ENCODE measurements at places on chromosomes 1 and 21.

- no peak for DNase-seq
These were observed 37.5 kb upstream of the FBXO28 start for GRCh38 chr1:224076407-224076806.

- no peak for DNase-seq
These were observed 3.7 kb downstream of the PCSK9 start for GRCh38 chr1:55043011-55043410.

DNA sequence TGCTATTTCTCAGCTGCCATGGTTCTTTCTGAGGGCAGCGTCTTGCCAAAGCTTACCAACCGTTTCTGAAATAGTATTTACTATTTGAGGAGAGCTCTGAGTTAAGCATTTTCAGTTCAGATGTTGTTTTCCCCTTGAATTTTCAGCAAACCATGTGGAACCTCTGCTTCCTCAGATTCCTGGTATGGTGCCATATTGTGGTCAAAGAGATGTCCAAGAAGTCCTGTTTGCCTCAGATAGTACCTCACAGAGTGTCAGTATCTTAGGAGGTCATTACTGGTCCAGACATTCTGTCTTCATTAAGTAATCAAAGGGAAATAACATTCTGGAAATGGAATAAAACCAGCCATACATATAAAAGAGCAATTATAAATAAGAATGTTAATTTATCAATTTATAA lies 36.6 kb downstream of the VANGL2 start:
- DNase-seq, result no peak

- no peak for DNase-seq
These were observed 37.2 kb downstream of the RRP1 start for GRCh38 chr21:43826623-43826974.

DNA sequence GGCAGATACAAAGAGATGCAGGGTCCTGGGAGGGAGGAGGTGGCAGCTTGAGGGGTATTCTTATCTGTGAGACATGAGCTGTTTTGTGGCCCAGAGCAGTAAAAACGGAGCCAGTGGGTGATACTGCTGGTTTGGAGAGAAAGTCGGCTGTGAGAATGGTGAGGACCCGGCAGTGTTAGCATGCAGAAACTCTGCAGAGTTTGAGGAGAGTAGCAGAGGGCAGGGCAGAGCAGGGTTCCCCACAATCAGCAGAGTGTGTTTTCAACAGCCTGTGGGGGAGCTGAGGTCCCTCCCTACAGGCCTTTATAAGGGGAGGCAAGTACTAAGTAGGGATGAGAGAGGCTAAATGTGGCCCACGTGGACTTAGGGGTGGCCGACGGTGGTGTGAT lies 423 bp downstream of the SLAMF8 start:
- DNase-seq, result no peak

- no peak for DNase-seq
These were observed 2.5 kb downstream of the PKP1 start for GRCh38 chr1:201285846-201286245.

- no peak for DNase-seq
These were observed 32.9 kb downstream of the NRIP1 start for GRCh38 chr21:15031790-15032357.

DNA sequence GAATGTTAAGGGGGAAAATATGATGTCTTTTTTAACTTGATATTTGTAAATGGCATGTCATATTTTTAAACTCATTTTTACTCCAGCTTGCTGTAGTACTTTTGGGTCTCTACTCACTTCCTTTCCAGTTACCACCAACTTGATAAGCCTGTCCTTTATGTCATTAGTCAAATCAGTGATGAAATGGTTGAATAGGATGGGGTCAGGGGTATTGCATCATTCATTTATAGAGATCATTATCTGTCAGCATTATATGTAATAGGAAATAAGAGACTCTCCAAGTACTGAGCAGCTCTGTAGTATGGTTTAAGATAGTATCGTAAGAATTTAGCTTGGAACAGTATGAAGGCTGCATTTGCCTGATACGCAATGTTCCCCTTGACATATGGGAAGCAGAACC lies 227.3 kb downstream of the BRINP3 start:
- DNase-seq, result no peak

DNA sequence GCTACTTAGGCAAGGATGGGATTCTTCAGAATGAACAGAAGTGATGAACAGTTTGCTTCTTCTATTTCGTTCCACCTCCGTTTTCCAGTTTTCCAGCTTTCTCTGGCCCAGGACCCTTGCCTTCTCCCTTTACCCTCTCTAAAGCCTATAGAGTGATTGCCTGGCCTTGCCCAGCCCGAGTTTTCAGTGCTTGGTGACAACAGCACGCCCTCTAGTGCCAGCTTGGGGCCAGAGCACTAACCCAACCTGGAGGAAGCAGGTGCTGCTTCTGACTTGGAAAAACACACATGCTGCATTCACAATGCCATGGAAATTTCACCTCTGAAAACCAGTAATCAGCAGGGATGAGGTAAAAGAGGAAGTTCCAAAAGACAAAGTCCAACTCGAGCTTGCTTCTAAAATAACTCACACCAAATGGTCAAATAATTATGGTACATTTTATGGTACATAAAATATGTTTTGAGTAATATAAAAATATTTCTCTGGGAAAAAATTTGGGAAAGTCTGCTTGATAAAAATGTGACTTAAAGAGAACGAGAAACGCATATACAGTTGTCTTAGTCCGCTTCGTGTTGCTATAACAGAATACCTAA lies 26.1 kb downstream of the UBE2T start:
- peak; percentile 84 for DNase-seq

GRCh38 chr1:145837656-145838055 lies 7.8 kb upstream of the NUDT17 start:
- DNase-seq, result no peak

DNA sequence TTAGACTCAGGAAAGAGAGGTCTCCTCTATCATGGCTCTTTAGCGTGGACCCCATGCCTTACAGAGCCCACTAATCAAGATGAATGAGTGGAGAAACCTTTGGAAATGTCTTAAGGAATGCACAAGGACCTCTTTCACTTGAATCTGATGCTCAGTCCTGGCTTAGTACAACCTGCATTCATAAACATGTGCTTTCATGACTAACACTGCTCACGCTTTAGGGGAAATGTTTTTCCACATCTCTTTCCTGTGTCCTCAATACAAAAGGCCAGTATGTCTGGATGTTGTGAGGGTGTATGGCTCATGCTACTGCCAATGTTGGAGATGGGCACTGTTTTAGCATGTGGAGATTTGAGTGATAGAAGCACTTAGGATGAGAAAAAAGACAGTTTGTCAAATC lies 14.2 kb upstream of the GNG12 start:
- DNase-seq, result no peak

- DNase-seq, result peak; percentile 91
These were observed 5.7 kb downstream of the WNT4 start for GRCh38 chr1:22137004-22137720.

GRCh38 chr1:47675047-47675675 lies 237.3 kb downstream of the FOXD2 start:
- no peak for DNase-seq

GRCh38 chr1:23389837-23390321 lies 20.2 kb upstream of the ZNF436 start:
- DNase-seq, result no peak

DNA sequence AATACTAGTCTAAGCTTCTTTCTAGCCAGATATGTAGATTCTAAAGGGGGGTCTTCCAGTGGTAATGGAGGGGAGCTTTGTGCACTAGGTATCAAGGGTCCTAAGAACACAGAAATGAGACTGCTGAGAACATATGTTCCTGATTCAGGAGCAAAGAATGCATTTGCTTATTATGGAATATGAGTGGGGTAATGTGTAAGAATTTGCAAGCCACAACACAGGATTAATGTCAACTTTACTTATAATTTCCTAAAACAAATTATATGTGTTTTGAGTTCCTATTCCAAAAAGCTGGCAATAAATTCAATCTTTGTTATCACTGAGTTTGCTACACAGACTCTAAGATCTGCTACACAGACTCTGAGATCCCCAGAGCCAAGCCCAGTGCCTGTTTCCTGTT lies 357.0 kb upstream of the PTBP2 start:
- no peak for DNase-seq

DNA sequence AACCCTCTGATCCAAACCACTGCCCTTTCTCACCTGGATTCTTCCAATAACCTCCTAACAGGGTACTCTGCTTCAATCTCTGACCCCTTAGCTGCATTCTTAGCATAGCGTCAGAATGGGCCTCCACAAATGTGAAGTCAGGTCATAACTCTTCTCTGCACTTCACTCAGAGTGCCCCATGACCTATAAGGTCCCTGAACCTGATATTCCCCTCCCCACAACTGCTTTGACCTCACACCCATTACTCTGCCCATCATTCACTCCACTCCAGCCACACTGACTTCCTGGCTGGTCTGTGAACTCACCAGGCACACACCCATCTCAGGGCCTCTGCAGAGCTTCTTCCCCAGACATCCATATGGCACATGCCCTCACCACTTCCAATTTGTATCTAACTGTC lies 141.9 kb downstream of the ZNF281 start:
- no peak for DNase-seq

DNA sequence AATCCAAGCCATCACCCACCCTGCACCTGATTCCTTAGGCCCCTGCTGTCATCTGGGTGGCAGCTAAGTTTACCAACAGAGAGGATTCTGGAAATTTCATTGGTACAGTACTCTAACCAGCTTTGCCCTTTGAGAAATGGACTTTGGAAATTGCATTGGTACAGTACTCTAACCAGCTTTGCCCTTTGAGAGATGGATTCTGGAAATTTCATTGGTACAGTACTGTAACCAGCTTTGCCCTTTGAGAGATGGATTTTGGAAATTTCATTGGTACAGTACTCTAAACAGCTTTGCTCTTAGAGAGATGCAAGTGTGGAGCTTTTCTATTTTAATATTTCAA lies 42.5 kb downstream of the MAB21L3 start:
- no peak for DNase-seq

DNA sequence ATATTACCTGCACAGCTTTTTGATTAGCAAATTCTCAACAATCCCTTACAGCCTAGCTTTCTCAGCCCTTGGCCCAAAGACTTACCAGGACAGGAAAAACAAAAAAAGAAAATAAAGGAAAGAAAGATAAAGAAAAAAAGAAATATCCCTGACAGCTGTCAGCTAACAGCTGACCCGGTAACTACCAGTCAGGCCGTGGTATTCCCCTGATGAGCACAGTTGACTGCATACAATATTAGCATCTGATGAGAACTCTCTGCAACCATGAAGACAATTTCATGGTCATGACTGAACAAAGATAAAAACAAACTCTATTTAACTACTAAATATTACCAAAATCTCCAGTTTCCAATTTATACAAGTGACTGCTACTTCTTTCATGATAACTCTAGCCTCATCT lies 798.8 kb downstream of the PLA2G4A start:
- no peak for DNase-seq

DNA sequence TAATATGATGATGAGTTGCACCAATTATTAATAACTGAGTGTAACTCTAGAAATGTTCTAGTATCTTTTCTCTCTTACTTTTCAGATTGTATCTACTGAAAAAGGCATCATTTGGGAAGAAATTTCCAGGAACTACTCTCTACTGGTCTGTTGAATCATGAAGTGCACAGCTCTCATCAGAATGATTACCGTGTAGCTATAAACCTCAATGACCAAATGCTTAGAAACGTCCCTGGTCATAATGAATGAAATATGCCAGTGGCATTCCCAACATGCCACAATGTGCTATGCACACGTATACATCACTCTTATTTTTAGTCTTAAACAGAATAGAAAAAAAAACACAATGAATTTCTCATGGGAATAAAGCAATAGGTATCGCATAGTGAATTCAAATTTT lies 534.3 kb upstream of the OLFM3 start:
- DNase-seq, result no peak

- DNase-seq, result no peak
These were observed 51.8 kb upstream of the INSL5 start for GRCh38 chr1:66852870-66853269.

DNA sequence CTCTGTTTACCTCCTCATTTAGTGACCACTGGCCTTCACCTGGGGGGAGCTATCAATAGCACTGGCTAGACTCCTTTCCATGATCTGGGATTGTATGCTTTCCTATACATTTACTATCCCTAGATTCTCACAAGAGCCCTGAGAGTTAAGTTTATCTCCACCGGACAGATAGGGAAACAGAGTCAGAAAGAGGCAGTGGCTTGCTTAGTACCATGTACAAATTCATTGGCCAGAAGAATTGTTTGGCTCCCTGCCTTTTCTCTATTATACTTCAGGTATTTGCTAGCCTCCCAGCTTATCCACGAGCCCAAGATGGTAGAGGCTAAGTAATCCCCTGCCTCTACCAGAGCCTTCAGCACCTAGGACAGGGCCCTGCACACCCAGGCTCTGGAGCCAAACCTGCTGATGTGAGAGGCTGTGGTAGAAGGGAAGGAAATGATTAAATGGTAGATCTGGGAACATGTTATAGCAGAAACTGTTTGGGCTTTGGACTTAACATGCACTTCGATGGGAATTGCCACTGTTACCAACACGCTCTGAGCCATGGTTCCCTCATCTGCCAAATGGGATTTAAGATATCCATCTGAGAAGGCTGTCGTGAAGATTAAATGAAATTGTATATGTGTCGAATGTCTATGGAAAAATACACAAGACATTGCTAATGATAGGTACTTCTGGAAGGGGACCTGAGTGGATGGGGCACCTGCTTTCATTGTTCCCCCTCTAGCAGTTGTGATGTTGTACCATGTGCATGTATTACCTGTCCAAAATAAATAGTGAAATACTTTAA lies 3.1 kb upstream of the BLACAT1 start:
- peak; percentile 69 for DNase-seq

DNA sequence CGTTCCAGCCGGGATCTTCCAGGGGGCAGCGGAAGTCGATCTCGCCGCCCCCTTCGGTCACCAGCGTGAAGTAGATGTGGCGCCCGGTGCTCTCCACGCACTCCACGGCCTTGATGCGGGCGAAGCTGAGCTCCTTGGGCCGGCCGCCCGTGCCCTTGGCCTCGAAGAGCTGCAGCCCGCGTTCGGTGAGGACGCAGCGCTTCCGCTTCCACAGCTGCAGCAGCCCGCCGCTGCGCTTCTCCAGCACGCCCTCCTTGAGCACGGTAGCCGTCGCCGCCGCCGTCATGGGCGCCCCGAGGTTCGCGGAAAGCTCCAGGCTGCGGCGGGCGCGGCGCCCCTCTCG lies 516 bp downstream of the PHLDA3 start:
- DNase-seq, result peak; percentile 57

DNA sequence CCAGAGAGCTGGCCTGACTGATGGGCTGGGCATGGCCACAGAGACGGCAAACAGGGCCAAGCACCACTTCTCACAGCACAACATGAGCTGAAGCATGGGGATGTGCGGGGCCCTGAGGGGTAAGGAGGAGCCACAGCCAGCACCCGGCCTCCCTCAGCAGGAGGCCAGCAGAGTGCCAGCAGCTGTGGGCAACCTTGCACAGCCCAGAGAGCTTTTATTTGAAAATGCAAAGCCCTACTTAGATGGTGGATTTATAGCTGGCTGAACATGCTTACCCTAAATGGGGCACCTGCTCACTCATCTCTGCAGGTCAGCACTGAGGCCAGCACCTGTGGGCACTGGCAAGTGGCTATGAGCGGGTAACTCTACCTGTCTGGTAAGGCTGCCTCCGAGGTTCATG lies 44.1 kb downstream of the SLC66A1 start:
- DNase-seq, result no peak

DNA sequence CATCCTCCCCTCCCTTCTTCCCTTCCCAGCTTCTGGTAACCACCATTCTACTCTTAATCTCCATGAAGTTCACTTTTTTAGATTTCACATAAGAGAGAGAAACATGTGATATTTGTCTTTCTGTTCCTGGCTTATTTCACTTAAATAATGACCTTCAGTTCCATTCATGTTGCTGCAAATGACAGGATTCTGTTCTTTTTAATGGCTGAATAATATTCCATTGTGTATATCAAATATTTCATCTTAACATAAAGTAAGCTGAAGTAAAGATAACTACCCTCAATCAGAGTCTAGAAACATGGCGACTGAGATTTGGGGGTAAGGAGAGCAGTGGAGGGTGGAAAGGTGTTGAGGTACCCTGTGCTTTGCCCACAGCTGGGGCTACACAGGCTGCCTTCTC lies 68.9 kb downstream of the RHOU start:
- DNase-seq, result no peak

Measured in lung (tissue), 17 donors.